ENCODE measurements at places on chromosomes 7 and 10.
A peak's percentile ranks its signal among the peaks of the same experiment; 100 is the strongest.

DNA sequence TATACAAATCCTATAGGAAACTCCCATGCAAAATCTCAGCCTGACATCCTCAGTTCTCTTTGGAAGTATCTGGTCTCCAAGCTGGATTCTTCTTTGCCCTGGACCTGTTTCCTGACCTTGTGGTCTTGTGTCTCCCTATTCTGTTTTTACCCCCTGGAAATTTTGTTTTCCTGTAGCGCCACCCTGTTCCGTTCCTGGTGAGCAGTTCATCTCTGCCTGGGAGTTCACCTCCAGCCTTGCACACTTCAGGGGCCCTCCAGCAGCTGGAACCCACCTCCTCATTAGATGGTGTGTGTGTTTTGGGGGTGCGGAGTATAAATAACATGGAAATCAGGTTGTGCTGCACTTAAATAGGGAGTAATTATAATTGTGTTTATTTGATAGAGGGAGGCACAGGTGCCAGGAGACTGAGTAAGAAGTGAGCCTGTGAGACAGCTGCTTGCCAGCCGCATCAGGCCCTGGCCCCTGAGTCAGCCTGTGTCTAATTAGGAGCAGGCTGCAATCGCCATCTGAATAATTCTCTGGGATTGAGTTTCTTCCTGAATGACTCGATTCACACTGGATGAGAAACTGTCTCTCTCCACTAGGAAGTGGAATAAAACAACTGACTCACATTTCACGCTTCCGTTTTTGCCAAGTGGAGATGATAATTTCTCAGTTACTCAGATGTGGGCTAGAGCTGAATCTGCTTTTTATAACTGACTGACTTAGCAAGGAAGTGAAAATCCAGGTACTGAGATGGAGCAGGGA, 69.4 kb upstream of the HECTD2 start:
- DNase-seq, result peak; percentile 97

GRCh38 chr10:112896273-112896672, 53.8 kb upstream of the TCF7L2 start:
- no peak for DNase-seq

DNA sequence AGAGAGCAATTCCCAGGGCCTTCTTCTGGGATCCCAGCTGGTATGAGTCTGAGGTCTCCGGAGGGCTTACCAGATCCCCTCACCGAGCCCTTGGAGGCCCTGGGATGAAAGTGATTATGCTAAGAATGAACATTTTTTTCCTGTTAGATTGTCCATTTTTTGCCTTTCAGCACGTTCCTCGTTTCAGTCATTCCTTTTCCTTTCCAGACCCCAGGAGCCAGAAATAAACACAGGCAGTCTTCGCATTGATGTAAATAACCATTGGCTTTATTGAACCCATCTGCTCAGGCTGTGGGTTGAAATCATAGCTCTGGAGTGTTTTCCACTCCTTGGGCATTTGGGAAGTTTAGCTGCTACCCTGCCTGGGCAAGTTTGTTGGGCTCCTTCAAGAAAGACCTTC, 320.9 kb upstream of the AUTS2 start:
- no peak for DNase-seq

DNA sequence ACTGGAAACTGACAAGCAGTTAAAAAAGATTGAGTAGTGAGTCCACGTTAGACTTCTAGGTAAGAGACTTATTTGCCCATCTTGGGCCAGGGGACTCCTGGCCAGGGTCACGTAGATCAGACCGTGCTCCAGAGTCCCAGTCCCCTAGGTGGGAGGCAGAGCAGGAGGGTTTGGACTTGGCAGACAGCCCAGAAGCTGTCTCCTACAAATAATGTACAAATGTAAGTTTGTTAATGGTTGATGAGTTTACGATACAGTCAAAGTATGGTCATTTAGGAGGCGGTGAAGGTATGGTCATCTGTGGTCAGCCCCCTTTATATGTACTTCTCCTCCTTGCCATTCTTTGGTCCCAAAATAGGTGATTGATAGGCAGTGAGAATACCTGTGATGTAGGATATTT, 28.2 kb downstream of the INPP5F start:
- no peak for DNase-seq

GRCh38 chr10:14439451-14440259, 108.9 kb upstream of the FRMD4A start:
- peak; percentile 56 for DNase-seq

- DNase-seq, result no peak
Measured at GRCh38 chr10:101901340-101901739, 57.7 kb upstream of the KCNIP2 start.

DNA sequence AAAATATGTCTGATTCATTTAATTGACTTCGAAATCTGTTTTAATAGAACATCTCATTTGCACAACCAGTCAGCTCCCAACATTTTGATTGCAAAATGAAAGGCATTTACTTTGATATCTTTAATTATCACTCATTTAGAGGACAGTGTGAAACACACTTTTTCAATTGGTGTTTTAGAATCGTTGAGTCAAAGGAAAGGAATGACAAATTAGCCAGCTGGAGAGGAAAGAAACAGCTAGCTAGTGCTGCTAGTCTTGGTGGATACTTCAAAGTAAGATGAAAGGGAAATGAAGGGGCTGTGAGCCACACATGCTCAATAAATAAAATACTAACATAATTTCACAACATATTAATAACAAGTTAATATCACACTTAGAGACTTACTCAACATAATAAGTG, 570.2 kb downstream of the PHTF2 start:
- DNase-seq, result peak; percentile 15

DNA sequence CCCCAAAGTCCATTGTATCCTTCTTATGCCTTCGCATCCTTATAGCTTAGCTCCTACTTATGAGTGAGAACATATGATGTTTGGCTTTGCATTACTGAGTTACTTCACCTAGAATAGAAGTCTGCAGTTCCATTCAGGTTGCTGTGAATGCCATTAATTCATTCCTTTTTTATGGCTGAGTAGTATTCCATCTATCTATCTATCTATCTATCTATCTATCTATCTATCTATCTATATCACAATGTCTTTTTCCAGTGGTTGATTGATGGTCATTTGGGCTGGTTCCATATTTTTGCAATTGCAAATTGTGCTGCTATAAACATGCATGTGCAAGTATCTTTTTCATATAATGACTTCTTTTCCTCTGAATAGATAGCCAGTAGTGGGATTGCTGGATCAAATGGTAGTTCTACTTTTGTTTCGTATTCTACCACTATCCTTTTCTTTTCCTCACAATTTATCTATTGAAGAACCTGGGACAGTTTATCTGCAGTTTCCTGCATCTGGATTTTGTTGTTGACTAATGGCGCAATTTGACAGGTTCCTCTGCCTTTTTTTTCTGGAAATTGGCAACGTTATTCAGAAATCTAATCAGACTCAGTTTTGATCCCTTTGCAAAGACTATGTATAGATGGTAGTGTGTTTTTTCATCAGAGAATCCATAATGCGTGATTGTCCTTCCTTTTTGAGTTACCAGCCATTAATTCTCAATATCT, 287.2 kb downstream of the ARL4A start:
- no peak for DNase-seq

- no peak for DNase-seq
Measured at GRCh38 chr10:87867453-87867852, 4.0 kb downstream of the PTEN start.

DNA sequence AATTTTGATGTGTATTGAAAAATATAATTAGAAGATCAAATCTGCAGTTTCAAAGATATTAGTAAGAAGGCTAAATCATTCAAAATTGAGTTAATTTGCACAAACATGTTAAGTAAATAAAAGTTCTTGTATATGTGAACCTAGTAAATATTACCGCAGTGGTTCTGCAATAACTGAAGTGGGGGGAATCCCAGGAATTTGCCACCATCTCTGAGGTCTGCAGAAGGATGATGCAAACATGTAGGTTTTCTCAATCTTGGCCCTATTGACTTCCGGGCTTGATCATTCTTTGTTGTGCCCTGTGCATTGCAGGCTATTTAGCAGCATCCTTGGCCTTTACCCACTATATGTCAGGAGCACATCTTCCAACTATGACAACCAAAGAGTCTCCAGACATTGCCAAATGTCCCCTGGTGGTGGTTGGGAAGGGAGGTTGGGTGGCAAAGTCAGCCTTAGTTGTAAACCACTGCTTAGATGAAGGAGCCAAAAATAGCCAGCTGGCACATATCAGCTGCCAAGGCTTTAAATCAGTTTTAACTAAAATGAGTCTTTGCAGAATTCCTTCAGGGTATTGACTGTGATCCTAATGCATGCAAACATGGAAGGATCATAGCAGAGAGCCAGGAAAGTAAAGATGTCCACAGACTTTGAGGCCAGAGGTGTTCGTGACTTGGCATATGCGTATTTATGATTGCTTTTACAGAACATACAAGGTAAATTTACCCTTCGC, 146.3 kb downstream of the TRIL start:
- DNase-seq, result no peak

DNA sequence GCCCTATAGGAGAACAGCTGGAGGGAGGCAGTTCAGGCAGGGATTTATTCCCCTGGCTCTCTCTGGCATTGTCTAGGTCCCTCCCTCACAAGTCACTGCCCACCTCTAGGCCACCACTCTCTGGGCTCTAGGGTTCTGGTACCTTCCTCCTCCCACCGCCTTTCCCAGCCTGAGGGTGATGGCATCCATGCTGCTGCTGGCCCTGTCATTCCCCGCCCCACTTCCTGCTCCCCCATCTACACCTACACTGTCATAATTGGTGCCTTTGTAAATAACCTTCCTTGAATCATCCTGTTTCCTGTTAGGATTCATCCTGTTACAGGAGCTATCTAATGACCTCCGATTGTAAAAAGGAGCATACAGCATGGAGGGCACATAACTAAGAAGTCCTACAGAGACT, 303.3 kb upstream of the COBL start:
- DNase-seq, result no peak
